ENCODE measurements at places on chromosomes 2 and 18.
A peak's percentile ranks its signal among the peaks of the same experiment; 100 is the strongest.

GRCh38 chr18:2143636-2144035, 427.7 kb downstream of the METTL4 start:
- no peak for DNase-seq

DNA sequence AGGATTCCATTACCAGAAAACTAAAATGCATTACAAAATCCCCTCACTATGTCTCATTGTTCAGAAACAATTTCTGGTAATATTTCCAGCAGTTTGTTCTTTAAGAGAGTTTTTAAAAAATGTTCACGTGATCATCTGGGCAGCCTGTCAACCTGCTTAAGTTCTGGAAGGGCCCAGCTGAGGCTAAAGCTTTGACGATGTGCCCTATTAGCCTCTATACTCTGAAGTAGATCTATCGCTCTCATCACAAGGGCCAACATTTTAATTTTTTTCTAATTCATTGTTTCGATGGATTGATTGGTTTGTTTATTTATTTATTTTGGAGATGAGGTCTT, 205.8 kb downstream of the PRKCE start:
- DNase-seq: no peak

DNA sequence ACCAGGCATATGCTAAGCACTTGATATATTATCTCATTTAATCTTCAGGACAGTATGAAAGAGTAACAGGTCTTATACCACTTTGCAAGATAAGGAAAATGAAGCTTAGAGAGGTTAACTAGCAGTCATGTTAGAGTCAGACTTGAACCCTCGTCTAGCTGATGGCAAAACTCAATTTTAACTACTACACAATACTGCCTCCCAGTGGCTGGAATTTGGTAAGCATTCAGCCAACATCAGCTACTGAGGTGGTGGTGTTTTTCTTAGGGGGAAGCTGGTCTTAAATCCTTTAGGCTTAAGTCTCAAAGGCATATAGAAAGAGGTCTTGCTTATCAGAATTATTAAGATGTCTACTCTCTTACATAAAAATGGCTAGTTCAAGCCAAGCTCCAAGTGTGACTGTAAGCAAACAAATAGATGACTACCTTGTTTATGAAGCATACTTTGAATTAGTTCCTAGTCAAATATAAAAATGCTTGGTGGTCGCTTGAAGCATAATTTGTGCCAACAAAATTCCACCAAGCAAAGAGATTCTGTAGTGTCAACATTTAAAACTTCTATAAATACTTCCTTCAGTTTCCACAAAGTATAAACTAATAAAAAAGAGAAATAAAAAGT, 325.4 kb upstream of the FIGN start:
- peak; percentile 36 for DNase-seq

DNA sequence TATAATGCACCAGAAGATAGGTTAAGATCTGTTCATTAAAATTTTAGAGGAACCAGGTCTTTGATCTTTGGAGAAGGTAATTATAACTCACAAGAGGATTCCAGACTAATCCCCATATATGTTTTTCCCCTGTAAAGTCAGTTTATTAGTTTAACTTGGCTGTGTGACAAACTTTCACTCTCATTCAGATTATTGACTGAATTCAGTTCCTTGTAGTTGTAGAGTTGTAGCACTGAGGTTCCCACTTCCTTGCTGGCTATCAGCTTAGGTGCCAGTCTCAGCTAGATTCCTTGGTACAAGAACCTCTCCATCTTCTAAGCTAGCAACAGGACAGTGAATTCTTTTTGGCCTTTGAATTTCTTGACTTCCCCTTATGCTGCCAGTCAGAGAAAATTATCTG, 19.1 kb downstream of the REG1A start:
- no peak for DNase-seq

Measured in Ammon's horn (tissue), 1 donor.